ENCODE measurements at places on chromosomes 3 and 15.

GRCh38 chr3:144590854-144591253, 619.2 kb downstream of the DIPK2A start:
- no peak for DNase-seq

- DNase-seq, result no peak
Measured at GRCh38 chr3:134357914-134358811, 16.1 kb downstream of the AMOTL2 start.

DNA sequence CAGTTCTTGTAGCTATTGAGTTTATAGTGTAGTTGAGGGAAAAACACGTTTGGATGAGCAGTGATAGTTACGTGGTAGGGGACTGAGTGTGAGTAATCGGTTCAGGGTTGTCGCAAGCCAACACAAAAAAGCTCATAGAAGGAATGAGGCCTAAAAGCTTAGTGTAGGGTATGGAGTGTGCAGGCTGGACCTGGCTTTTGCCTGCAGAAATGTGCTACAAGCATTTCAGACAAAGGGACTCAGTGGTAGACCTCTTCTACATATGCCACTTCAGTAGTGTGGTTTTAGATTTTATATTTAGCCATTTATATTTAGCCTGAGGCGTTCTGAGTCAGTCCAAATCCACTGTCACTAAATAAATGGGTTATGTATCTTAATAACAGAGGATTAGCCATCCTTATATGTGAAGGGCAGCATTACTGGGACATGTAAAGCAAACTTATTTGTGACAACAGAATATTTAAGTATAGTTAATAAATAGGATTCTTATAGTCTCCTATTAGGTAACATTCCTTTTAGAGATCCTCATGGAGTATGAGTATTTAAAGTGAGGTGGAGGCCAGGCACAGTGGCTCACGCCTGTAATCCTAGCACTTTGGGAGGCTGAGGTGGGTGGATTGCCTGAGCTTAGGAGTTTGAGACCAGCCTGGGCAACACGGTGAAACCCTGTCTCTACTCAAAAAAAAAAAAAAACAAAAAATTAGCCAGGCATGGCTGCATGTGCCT, 21.8 kb downstream of the ATP2C1 start:
- DNase-seq, result no peak

- no peak for DNase-seq
Measured at GRCh38 chr3:157051055-157051454, 108.9 kb downstream of the CCNL1 start.

GRCh38 chr3:162629372-162629771, 1132.8 kb downstream of the OTOL1 start:
- no peak for DNase-seq

DNA sequence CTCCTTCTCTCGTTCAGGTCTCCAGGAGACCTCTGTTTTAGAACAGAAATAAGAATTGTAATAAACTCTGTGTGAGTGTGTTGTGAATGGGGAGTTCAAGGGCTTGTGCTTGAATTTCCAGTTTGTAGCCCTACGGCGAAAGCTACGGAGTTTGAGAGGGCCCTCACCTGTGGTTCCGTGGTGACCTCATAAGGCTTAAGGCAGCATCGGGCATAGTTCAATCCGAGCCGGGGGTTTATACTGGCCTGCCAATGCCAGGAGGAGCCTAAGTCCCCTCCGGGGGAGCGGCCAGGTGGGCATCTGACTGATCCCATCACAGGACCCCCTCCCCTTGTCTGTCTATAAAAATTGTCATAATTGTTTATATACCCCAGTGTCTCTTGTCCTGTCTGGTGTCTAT, 43.7 kb downstream of the ZBTB11 start:
- no peak for DNase-seq

DNA sequence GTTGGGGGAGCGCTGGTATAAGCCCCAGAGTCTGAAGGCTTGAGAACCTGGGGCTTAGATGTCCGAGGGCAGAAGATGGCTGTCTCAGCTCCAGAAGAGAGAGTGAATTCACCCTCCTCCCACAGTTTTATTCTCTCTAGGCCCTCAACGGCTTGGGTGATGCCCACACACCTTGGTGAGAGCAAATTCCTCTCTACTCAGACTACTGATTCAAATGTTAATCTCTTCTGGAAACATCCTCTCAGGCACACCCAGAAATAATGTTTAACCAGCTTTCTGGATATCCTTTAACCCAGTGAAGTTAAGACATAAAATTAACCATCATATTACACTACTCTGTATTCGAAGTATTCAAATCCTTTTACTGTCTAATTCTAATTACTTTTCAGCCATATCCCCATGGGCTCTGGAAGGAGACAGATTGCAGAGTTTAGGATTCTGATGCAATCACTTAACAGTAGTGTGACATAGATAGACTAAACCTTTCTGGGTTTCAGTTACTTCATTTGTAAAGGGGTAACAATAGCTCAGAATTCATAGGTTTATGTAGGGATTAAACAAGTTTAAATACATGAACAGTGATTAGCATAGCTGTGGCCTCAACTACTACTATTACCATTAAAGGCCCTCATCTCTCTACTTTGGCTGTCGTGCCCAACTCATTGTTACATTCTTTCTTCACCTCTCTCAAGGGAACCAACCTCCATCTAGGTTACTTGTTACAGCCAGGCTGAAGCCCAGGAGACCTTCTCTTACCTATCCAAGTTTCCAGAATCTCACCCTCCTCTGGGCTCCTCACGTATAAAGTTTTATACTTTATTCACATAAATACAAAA, 25.7 kb upstream of the ANO10 start:
- DNase-seq, result no peak

- no peak for DNase-seq
Measured at GRCh38 chr3:101900736-101901135, 51.4 kb downstream of the NFKBIZ start.

DNA sequence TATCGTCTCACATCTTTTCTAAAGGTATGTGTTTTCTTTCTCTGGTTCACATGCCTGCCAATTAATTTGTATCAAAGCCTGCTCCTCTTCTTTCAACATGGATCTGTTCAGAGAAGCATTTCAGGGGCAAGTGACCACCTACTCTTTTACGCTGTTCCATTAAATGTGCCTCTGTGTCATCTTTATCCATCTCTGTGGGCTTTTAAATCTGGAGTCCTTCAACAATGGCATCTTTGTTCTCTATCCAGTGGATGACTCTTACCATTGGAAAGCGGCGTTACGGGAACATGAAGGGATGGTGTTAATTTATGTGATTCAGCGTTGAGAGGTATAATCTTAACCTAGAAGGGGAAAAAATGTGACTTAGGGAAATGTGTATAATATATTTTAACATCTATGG, 92.7 kb upstream of the CFAP20DC start:
- DNase-seq, result no peak

GRCh38 chr15:44035781-44036699, 159.0 kb downstream of the FRMD5 start:
- DNase-seq, result no peak

DNA sequence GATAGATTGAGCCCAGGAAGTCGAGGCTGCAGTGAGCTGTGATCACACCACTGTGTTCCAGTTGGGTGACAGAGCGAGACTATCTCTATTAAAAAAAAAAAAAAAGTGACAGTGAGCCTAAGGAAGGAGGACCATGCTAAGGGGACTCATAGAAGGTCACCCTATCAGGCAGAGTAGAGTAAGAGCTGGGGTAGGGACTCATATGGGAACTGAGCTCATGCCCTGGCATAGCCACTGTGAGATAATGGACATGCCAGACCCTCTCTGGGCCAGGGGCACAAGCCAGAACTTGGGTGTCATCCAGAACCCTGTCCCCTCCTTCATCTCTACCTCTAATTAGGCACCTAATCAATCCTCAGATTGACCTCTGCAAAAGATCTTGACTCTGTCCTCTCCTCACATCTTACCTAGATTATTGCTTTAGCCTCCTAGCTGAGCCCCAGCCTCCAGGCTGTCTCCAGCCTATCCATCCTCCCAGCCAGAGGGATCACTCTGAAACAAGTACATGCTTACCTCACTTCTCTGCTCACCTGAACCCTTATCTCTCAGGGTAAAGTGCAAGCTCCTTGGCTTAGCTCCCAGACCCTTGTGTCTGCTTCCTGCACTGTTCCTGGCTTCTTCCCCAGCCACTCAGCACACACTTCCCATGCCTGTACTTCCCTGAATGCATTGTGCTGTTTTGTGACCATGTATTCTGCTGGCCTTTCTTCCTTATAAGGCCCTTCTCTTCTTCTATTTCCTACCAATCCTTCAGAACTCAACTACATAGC, 76.4 kb downstream of the DAPK2 start:
- DNase-seq, result no peak

DNA sequence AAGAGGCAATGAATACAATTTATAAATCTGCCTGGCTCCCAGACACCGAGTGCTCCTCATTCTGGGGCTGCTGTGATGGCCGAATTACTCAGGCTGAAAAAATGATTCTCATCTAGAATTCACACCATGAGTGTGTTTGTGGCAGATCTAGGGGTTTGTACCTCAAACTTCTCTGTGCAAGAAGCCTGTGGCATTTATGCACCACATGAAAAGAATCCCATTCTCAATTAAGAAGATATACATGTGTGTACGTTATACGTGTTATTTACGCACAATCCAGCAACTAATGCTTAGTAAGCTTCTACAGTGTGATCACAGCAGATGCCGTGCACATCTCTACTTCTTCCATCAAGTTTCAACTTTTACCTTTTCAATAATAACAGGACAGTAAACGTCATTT, 476.8 kb downstream of the SHQ1 start:
- no peak for DNase-seq

DNA sequence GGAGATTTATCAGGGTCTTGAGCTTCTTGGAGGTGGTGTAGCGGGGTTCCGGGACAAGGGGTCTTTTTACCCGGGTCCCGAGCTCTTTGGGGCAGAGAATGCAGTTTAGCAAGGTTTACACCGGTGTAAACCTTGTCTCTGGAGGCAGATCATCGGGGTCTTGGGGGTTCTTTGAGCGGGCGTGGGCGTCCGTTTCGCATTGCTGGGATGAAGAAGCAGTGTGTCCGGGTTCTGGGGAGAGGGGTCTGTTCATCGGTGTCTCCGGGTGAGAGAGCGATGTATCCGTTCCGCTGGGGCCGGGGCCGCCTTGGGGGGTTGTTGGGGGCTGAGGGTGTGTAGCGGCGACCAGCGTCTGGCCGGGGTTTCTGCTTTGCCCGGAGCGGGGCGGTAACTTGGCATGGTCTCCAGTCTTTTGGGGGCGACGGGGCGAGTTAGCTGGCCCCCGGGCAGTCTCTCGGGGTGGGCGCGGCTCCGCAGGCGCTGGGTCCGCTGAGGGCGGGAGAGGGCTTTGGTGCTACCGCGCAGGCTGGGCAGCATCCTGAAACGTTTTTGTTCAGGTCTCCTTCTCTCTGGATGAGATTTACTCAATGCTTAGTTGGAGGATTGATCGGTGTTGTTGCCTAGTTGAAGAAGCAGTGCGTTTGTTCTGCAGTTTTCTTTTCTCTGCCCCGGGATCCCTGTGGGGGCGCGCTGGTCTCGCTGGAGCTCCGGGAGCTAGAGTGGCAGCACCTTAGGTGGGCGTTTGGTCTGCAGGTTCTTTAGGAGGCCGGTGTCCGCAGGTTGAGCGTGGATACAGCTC, 843 bp downstream of the GLCE start:
- DNase-seq, result peak; percentile 16

DNA sequence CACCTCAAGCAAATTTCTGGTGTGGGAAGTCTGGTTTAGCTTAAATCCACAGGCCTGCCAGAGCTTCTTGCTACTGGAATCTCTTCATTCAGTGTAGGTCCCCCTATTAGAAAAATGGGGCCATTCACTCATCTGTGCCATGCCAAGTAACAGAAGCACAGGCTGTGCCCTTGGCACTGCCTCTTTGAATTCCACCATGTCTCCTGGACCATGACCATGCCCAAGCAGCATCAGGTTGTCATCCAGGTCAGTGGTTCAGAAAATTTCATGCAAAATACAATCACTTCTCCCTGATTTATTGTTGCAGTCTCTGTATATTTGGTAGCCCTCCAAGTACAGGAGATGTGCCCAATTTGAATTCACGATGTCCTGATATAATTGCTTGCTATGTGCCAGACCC, 602.1 kb upstream of the ZNF385D start:
- no peak for DNase-seq

- no peak for DNase-seq
Measured at GRCh38 chr3:62724503-62724902, 150.7 kb downstream of the CADPS start.

- DNase-seq, result no peak
Measured at GRCh38 chr3:67415511-67415910, 238.9 kb downstream of the SUCLG2 start.

DNA sequence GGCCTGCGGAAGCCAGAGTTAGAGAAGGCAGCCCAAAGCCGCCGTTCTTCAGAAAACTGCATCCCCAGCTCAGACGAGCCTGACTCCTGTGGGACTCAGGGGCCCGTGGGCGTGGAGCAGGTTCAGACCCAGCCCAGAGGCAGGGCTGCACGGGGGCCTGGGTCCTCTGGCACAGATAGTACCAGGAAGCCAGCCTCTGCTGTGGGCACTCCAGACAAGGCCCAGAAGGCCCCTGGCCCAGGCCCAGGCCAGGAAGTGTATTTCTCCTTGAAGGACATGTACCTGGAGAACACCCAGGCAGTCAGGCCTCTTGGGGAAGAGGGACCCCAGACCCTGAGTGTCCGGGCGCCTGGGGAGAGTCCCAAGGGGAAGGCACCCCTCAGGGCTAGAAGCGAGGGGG, 23.1 kb downstream of the ALPK3 start:
- no peak for DNase-seq

GRCh38 chr3:113249601-113250000, 38.2 kb downstream of the BOC start:
- no peak for DNase-seq

GRCh38 chr3:132925256-132925930, 112.8 kb upstream of the TMEM108 start:
- DNase-seq, result no peak

- DNase-seq, result no peak
Measured at GRCh38 chr3:58609990-58610389, 32.8 kb upstream of the FAM107A start.

GRCh38 chr3:52313188-52313773, 2.8 kb upstream of the DNAH1 start:
- no peak for DNase-seq

DNA sequence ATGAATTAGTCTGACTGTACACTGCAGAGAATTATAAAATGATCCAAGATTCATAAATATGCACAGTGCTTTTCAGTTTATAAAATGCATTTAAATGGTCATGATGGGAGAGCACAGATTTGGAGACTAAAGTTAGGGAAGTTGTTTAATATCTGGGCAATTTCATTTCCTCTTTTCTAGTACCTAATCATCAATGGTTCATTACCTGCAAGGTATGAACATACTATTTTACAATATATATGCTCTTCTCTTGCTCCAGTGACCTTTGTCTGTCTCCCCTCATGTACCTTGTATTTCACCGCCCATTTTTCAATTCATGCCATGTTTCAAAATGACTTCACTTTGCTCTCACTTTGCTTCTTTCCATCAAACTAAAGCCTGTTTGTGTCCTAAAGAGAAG, 114.5 kb downstream of the SUCNR1 start:
- DNase-seq, result no peak
